Activated T-helper 1 cell treated with anti-CD3 and anti-CD28 coated beads, Interleukin-12 subunit alpha, Interleukin-12 subunit beta, Interleukin-2, Interleukin-4 antibody, amounts not matched to agents 30 ng/mL and 10 ng/mL and 1 ng/mL, durations not matched to agents 14 hours and 24 hours and 36 hours (primary cell): ENCODE measurements at places on chromosomes 11 and 22. TPM values are rescaled to one million over a fixed set of nuclear protein-coding genes. Genes with fewer than 3 reads are reported as not detected.

GRCh38 chr11:19774329-19774728 lies 61.7 kb downstream of the NAV2 start:
- DNase-seq, result no peak

DNA sequence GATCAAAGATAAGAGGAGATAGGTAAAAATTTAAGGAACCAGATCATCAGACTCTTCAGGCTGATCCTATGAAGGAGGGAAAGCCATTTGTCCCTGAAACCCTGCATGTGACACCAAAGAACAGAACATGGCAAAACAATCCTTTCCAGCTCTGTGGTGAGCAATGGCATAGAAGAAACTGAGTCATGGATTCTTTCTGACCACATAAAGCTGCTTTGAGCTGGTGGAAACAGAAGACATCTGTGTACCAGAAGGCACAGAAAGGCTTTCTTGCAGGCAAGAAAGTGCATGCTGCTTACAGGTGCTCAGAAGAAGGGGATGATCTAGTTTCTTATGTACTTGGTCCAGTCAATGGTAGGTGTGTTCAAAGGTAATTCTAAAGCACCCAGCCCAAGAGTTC lies 45.0 kb upstream of the APOA1 start:
- no peak for DNase-seq

DNA sequence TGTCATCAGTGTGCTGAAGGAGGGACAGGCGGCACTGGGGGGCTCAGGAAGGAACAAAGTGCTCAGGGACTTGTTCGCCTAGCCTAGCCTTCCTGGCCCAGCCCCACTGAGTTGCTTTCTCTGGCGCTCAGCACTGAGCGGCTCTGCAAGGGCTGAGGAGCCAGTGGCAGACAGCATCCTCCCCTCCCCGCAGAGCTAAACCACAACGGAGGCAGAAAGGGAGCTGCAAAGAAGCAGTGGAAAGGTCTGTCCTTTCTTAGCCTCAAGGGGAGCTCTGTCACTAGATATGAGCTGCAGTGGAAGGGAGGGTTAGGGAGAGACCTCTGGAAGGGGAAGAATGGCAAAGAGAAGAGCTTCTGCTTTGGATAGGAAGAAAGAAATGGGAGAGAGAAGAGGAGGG lies 89.7 kb upstream of the PHOX2A start:
- peak; percentile 47 for DNase-seq

GRCh38 chr22:50252082-50253045 lies 1.3 kb upstream of the HDAC10 start:
- DNase-seq, result peak; percentile 54

GRCh38 chr11:127454856-127455255 lies 454.3 kb upstream of the KIRREL3 start:
- no peak for DNase-seq

Gene CLMP
- not detected in 2 replicates for total RNA-seq

Gene KMT5B
- 32.1 and 37.3 TPM in 2 replicates for total RNA-seq

Gene BTG4
- total RNA-seq, result not detected in 2 replicates
